Right atrium auricular region (tissue), 2 donors: ENCODE measurements at places on chromosomes 6 and 20. TPM values are rescaled to one million over a fixed set of nuclear protein-coding genes. Genes with fewer than 3 reads are reported as not detected.

The PPIL6 gene
- 9.1 TPM for total RNA-seq

DNA sequence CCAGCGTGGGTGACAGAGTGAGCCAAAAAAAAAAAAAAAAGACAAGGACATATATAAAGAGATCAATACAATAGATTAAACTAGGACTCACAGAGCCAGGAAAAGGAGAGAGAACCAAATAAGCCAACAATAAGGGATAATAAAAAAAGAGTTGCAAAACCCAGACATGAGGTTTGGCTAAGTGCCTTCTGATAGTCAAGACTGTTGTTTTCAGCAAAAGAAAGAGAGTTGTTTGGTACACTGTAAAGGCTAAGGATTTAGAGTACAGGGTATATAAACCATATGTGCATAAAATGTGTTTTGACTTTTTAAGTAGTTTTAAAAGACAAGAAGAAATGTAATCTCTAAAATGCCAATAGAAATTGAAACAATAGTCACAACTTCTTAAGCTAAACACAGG is 42.8 kb downstream of the RPF2 start:
- H3K27ac ChIP-seq, result no peak overlapping the region
- no peak for DNase-seq
- no peak overlapping the region for H3K4me3 ChIP-seq
- H3K4me1 ChIP-seq, result no peaks in the 10 kb centered on the region
- peaks cover 27% of the 10 kb centered on the region for H3K36me3 ChIP-seq
- no peaks in the 10 kb centered on the region for H3K27me3 ChIP-seq

DNA sequence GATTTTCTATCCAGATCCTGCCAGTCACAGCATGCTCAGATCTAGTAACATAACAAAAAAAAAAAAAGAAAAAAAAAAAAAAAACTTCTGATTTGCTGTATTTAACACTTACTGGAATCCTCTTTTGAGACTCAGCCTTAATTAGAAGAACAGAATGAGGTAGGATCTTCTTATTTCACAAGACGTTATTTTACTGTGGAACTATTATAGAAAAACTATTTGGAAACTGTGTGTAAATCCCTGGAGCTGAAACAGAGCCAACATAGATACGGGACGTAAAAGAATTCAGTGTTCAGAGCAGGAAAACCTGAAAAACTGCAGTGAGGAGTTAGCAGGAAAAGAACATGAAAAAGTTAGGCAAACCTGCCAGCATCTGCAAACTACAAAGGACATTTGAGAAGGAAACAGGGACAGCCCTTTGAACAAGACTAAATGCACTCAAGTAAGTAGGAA is 3.4 kb upstream of the ZNF217 start:
- peak overlapping the region; percentile 39 for H3K27ac ChIP-seq
- peak; percentile 21 for DNase-seq

- no peaks in the 10 kb centered on the region for H3K36me3 ChIP-seq
- H3K4me3 ChIP-seq, result no peak overlapping the region
- no peak for DNase-seq
- no peak overlapping the region for H3K27ac ChIP-seq
- no peaks in the 10 kb centered on the region for H3K4me1 ChIP-seq
- no peaks in the 10 kb centered on the region for H3K27me3 ChIP-seq
Measured at GRCh38 chr6:151832710-151833109, 25.2 kb downstream of the ESR1 start.
